ENCODE measurements at places on chromosomes 3 and 15.

- no peak for DNase-seq
These were observed 10.3 kb downstream of the LDHAL6B start for GRCh38 chr15:59216911-59217310.

DNA sequence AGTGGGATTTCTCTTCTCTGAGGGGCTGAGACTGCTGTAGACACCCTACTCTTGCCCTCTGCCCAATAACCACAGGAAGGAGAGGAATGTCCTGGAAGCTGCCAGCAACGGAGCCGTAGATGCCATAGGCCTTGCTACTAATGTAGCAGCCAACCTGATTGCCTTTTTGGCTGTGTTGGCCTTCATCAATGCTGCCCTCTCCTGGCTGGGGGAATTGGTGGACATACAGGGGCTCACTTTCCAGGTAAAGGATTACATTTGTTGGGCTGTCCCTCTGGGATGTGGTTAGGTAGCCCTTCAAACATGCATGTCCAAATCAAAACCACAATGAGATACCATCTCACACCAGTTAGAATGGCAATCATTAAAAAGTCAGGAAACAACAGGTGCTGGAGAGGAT, 16.1 kb downstream of the SLC28A2 start:
- no peak for DNase-seq

- DNase-seq, result no peak
These were observed 397.9 kb downstream of the NTRK3 start for GRCh38 chr15:87858651-87859050.

GRCh38 chr3:1139071-1139470, 46.2 kb downstream of the CNTN6 start:
- no peak for DNase-seq

GRCh38 chr3:17258823-17259436, 374.2 kb downstream of the PLCL2 start:
- DNase-seq, result peak; percentile 39

GRCh38 chr3:141440942-141441341, 45.9 kb upstream of the RASA2 start:
- DNase-seq, result no peak

DNA sequence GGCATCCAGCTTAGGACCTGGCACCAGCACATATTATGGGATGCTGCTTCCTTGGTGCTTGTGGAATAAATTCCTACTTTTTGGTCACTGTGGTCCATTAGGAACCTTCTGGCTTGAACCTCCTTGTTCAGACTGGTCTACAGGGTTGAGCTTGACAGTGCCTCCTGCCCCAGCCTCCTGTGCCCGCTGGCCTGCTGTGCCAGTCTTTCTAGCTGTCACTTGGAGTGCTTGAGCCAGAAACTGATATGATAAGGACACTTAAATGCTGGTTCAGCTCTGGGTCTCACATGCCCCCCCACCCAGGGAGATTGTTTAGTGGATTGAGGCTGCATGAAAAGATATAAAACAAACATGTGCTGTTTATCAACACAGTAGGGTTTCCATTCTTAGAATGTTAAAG, 147.8 kb downstream of the SLCO3A1 start:
- no peak for DNase-seq

- DNase-seq, result no peak
These were observed 8.9 kb downstream of the UBAP1L start for GRCh38 chr15:65106011-65106590.

- no peak for DNase-seq
These were observed 272.8 kb downstream of the BBX start for GRCh38 chr3:107795514-107796094.

DNA sequence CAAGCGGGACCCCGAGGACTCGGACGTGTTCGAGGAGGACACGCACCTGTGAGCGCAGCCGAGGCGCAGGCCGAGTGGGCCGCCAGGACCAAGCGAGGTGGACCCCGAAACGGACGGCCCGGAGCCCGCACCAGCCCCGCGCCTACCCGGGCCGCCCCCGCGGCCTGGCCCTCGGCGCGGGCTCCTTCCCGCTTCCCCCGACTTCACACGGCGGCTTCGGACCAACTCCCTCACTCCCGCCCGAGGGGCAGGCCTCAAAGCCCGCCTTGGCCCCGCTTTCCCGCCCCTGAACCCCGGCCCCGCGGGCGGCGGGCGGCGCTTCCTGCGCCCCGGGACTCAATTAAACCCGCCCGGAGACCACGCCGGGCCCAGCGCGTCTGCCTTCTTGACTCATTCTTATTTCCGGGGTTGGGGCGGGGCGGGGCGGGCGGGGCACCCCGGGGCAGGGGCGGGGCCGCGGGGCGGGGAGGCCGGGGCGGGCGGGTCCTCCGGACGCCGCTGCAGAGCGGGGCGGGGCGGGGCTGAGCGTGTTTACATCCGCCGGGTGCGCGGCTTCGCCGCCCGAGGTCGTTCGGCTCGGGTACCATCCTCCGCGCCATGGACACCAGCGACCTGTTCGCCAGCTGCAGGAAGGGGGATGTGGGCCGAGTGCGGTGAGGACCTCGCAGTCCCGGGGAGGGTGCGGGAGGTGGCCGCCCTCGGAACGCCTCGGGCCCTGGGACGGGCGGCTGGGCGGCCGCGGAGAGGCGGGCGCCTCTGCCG, at the start of gene ABTB1:
Gene ABTB1, plus strand, starts transcription at position 524 of the 762 bp plus-strand sequence. Its CDS starts 74 bp downstream, at position 598.
- peak; percentile 58 for DNase-seq

All from IMR-90 (cell line).